ENCODE measurements at places on chromosomes 3 and 15.

DNA sequence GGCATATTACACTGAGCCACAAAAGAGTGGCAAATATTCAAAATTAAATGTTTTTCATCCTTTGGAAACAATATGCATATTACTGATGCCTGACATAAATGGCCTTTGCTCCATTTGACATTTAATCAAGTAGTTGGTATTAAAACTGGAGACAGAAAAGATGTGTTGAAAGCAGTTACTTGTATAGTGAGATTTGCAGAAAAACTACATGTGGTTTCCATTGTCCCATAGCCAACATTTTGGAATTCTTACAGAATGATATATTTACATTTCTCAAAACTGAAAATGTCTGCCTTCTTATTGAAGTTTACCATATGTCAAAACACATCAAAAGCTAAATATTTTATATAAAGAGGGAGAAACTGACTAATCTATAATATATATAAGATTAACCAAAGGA, 21.6 kb downstream of the SHOX2 start:
- no peak for DNase-seq

DNA sequence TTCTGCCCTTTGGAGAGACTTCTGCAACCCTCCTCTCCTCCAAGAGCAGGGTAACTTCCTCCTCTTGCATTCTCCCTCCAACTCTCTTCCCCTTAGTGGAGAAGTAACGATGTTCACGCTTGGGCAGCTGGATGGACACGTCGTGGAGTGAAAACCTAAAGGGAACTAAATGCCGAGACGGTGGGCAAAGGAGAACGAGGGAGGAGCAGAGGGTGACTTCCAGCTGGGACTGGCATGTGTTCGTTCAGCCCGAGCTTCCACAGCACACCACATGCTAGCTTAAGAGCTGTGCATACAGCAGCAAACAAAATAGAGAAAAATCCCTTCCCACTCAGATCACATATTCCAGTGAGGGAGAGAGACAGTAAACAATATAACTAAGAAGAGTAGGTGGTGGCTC, 179.8 kb downstream of the SLCO3A1 start:
- DNase-seq: no peak

DNA sequence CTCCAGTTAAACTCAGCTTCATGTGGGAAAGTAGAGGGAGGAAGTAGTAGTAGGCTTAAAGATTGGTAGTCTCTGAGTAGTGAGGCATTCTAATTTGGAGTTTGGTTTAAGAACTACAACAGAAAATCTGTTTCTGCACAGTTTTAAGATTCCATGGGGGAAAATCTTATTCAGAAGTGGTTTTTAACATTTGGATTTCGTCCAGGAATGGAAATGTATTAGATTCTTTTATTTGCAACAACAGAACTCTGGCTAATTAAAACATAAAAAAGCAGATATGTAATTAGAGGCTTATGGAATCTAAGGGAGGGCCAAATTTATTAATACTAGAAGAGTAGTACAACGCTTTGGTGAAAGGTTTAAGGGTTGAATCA, 36.0 kb downstream of the NECTIN3 start:
- no peak for DNase-seq

DNA sequence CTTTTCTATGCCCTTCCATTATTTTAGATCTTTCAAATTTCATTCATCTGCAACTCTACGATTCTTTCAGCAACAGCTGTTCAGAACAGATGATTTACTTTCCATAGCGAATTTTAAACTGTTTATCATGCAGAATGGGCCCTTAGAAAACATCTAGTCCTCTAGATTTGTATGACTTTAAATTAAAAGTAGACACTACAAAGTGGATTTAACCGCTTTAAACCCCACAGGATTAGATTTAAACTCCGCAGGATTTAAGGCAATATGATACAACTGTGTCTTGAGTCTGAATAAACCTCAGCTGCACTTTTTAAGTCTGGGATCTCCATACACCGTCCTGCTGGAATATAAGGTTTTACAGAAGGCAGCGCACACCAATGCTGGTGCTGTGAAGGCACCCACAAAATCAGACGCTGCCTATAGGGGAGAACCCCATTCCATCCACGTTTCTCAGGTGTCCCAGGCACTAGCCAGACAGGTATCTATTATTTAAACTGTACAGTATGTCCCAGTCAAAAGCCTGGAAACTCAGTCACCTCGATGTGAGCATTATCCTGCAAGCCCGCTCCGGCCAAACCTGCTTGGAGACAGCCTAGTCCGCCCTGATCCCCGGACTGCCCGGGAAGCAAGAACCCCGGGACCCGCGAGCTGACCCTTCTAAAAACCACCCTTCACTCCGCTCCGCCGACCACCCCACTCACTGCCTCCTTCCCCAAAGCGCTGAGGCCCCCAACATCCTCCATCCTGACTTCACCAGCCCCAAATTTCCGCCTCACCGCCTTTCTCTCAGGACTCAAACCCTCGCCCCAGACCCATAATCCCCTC, 768 bp downstream of the ANO10 start:
- no peak for DNase-seq

- no peak for DNase-seq
Observed at GRCh38 chr15:89034305-89034704, 54.0 kb upstream of the ABHD2 start.

- no peak for DNase-seq
Observed at GRCh38 chr3:52070724-52071621, 14.6 kb upstream of the DUSP7 start.

DNA sequence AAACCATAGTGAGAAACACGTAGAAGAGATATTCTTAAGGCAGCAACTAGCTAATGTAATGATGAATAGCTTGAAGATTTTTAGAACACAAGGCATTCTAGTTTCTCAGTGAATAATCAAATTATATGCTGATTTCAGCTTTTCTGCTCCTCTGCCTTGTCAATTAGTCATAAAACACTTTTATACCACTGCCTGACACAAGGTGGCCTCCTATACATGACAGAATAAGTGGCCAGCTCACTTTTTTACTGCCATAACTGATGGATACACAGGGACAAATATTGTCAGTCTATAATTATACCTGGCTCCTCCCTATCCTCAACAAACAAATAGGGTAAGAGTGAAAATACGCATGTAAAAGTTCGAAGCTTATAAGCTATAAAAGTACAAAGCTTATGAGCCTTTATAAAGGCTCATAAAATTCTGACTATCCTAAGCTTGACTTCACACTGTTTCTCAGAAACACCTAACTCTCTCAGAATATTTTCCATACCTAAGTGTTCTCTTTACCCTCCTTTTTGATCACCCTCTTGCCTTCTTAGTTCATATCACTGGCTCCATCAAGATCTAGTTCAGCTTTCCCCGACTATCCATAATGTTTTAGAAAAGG, 81.6 kb downstream of the HERC1 start:
- peak; percentile 62 for DNase-seq

DNA sequence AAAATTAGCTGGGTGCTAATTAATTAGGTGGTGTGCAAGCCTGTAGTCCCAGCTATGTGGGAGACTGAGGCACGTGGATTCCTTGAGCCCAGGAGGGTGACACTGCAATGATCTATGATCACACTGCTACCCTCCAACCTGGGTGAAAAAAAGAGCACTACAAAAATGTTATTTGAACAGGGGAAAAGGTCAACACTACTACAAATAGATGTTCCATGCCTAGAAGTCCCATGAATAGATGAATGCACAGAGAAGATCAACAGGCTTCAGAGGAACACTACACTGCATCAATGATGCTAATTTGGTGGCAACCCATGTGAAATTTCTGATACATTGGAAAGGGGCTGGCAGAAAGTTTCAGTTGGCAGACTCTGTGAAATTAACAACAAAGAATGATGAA, 105.4 kb upstream of the FHIT start:
- no peak for DNase-seq

GRCh38 chr3:150384296-150385212, 23.5 kb upstream of the TSC22D2 start:
- peak; percentile 67 for DNase-seq

GRCh38 chr3:150449169-150449721, 41.1 kb downstream of the TSC22D2 start:
- DNase-seq: no peak

GRCh38 chr3:125605756-125606155, 10.5 kb upstream of the OSBPL11 start:
- DNase-seq: no peak

GRCh38 chr3:65177960-65178376, 490.2 kb upstream of the ADAMTS9 start:
- no peak for DNase-seq

DNA sequence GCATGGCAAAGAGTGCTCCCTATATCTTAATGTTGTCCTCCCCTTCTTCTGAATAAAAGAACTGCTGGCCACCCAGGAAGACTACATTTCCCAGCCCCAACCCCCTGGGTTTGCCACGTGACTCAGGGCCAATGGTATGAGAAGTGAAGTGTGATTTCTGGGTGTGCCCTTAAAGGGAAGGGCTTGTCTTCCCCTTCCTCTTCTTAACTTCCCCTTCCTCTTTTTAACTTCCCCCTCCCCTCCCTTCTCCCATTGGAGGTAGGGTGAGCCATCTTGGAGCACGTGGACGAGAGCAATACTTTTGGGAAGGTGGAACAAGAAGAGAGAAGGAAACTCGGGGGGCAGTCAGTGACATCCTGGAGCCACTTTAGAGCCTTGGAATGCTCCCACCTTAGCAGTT, 6.8 kb upstream of the KBTBD12 start:
- no peak for DNase-seq

GRCh38 chr3:172675441-172676193, 35.2 kb downstream of the NCEH1 start:
- DNase-seq: peak; percentile 68

GRCh38 chr3:46375814-46376213, 5.1 kb downstream of the CCR5 start:
- DNase-seq: no peak

DNA sequence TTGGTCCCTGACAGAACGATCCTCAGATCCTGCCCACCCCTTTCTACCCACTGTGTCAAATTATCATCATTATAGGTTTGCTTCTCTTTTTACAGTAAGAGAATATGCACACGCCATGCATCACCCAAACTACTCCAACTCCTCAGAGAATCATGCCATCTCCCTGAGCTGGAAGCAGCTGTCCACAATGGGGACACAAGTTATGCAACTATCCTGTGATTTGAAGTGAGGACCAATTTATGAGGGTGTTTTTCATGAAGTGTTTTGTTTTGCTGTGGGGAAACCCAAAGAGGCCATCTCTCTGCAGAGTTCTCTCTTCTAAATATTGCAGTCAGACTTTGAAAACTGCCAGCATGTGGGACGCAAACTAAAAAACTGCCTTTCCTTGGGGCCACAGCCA, 35.8 kb upstream of the TNFSF10 start:
- no peak for DNase-seq

DNA sequence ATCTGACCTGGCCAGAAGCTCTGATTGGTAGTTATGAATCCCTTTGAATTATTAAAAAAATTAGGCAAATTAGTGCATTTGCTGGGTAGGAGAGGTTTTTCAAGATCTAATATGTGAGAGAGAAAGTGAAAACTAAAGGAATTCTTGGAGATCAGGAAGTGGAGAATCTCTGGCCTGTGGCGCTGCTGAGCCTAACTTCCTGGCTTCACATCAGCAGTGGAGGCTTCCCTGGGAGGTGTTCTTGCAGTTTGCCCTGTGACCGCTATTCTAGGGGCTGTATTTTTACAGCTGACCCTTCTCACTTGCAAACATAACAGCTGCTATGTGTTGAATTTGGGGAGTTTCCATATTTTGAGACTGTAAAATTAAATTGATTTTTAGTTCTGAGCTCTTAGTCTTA, 166.4 kb downstream of the ATG7 start:
- no peak for DNase-seq
